ENCODE measurements at places on chromosomes 7 and 10.

GRCh38 chr7:139329119-139329518 is 12.0 kb upstream of the FMC1 start:
- DNase-seq: no peak

GRCh38 chr7:146554556-146554955 is 438.0 kb downstream of the CNTNAP2 start:
- no peak for DNase-seq

GRCh38 chr10:58546722-58547445 is 34.2 kb downstream of the BICC1 start:
- no peak for DNase-seq

GRCh38 chr7:4307316-4308204 is 374.5 kb upstream of the FOXK1 start:
- DNase-seq: no peak

DNA sequence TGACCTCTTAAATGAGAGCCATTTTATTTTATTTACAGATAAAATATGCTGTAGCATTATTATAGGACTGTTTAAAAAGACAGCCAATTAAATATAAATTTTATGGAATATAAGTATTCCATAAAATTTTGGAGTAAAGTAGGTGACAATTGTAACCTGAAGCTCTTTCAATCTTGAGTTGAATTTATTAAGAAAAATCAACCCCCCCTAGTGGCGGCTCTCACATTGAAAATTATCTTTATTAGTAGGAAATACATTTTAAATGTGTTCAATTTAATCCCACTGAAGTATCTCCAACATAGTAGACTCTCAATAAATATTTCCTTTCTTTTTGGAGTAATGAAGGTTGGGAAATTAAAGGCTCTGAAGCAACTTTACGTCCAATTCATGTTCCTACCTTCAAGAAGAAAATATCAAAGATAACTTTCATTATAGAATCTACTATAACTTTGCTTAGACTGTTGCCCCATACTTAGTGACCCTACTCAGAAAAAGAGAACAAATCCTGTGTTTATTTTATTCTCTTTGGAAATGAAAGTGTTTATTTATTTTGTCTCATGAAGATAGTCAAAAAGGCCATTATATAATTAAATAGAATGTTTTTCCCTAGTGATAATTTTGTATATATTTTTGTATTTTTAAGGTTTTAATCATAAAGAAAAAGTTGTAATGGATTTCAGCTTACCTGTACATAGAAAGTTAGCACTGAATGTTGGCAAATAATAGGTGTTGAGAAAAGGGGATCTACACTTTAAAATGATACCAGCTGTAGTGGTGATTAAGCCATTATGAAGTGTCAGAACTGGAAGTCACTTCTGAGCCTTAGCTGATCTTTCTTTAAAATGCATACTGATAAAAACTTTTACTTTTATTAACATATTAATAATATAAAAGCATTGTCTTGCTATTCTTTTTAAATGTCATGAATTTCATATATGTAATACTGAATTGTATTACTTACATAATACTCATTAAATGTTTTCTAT is 3.3 kb downstream of the AHR start:
- peak; percentile 31 for DNase-seq

DNA sequence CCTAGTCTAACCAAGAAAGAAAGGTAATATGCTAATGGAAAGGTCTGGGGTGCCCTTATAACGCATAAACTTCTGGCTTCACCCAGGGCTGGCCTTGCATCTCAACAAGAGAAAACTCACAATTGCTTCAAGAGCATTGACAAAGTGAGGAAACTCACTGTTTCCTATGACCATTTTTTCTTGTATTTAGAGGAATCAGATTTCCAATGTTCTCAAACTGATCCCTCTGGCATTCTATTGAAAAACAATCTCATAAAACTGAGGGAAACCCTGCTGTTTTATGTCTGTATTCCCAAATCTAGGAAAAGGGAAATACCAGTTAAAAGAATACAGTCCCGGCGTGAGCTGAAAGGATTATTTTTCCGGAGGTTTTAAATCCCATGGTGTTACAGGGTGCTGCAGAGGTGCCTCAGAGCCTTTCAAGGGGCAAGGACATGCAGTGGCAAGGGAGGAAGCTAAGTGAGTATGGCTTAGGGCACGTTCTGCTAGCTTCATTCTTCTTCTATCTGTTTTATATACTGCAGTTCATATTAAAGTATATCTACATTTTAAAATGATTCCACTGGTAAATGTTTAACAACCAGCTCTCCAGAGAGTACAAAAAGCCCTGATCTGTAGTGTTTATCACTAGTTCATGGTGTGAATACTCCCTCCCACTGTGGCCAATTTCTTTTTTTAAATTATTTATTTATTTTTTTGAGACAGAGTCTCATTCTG is 68.7 kb downstream of the CAV1 start:
- no peak for DNase-seq

GRCh38 chr10:44780426-44780825 is 130.7 kb upstream of the TMEM72 start:
- DNase-seq: no peak

DNA sequence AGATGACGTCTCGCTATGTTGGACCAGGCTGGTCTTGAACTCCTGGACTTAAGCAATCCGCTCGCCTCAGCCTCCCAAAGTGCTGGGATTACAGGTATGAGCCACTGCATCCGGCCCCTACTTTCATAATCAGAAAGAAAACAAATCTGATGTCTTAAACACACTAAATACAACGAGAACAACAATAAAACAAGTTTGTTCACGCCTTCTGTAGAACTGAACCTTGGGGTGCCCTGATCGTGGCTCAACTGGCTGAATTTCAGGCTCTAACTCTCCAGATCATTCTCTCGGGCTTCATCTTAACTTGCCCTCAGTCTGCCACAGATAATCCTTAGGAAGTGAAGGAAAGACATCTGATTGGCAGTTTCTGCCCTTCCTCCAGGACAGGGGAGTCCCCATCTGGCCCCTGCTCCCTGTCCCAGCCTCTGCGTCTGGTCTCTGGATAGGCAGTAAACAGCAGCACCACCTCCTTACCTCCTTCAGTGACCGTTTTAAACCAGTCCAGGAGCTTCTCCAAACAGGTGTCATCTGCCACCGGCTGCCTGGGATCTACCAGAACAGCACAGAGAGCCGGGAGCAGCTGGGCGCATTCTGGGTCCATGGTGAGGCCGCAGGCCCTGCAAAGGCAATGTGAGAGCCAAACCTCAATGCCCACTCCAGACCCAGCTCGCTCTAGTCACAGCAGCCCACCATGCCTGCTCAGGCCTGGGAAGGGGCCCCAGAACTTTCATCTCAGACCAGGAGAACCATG is 1.3 kb downstream of the BRAT1 start:
- no peak for DNase-seq

DNA sequence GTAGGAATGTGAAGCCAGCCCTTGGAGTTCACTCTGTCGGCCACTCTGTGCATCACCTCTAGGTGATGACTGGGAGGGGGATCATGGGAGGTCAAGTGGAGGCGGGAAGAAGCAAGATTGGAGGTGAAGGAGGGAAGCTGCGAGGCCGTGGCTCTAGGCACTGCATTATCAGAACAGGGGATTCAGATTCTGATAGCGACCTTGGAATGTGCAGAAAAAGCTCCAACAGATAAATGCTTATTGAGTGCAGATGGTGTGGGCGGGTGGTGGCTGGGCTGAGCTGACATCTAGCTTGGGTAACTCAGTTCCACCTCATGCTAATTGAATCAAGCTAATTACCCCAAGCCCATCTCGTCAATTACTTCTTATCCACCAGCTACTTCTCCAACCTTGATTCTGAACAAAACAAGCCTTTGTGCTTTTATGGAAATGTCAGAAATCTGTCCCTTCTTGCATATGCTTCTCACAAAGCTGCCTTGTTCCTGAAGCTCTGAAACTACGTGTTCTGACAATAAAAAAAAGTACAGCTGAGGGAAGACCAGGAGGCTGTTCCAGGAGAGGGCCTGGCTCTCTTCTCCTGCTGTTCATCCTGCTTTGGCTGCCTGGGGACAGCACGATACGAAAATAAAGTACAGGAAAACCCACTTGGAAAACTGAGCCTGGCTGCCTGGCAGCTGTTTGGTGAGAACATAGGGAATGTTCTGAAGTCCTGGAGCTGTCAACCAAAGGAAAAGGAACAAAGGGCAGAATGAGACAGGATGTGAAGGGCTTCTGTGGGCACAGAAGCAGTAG is 27.5 kb downstream of the STRA8 start:
- DNase-seq: no peak

DNA sequence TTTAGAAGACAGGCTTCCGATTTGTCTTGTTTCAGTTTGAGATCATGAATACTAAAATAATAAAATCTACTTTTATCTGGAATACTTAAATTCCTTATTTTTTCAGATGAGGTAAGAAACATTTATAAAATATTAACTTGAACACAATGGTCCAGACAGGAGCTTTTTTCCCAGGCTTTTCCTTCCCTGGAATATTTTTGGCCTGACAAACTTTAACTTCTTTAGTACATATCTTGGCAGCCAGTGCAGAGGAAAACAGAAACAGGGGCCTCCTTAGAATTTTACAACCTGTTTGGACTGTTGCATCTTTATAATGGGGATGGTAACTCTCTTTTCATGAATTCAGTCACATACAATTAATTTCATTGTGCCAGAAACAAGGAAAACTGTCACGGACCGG is 41.4 kb downstream of the NRP1 start:
- no peak for DNase-seq

- no peak for DNase-seq
Observed at GRCh38 chr7:100568896-100569844, 4.5 kb downstream of the SAP25 start.

- no peak for DNase-seq
Observed at GRCh38 chr7:31017032-31017675, 35.0 kb upstream of the ADCYAP1R1 start.
